CD4-positive, alpha-beta T cell treated with Interleukin-17A for 1 hour (primary cell): ENCODE measurements at places on chromosomes 7 and 10.

- DNase-seq, result no peak
Measured at GRCh38 chr7:94913391-94913790, 6.0 kb downstream of the PPP1R9A start.

- DNase-seq, result no peak
Measured at GRCh38 chr10:52258799-52259425, 55.2 kb upstream of the DKK1 start.

- no peak for DNase-seq
Measured at GRCh38 chr10:72122221-72122620, 33.9 kb upstream of the SPOCK2 start.

DNA sequence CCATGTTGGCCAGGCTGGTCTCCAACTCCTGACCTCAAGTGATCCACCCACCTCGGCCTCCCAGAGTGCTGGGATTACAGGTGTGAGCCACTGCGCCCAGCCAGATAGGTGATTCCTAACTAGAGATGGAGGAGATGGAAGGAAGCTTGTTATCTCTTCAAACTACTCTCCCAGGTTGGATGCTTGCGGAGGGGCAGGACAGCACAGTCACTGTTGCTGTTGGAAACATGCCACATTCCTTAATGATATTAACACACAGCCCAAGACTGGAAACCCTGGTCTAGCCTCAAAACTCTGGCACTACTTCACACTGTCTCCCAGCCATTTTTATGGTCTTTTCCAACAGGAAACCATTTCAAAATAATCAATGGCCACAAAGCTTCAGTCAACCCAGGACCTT, 468.8 kb upstream of the NRP1 start:
- DNase-seq, result no peak

GRCh38 chr10:48516911-48517310, 88.0 kb downstream of the ARHGAP22 start:
- no peak for DNase-seq

GRCh38 chr10:50291261-50291850, 40.0 kb upstream of the ASAH2 start:
- DNase-seq, result no peak

- no peak for DNase-seq
Measured at GRCh38 chr10:47025253-47025539, 114.0 kb downstream of the PTPN20 start.

DNA sequence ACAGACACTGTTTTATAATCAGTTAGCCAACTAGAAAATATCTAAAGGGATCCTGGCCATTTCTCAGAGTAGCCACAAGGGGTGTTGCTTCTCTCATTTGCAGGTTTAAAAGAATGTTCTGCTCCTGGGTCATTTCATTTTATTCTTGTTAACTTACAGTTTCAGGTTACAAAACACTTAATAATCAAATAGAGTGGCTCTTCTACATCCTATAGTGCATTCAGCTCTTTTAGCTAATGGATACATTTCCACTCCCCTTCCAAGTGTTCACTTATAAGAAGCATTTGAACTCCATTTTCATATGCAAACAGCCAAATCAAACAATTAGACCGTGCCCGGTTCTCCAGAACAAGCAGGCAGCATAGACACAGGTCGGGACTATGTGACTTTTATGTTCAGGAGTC, 117.5 kb downstream of the TRIL start:
- no peak for DNase-seq

DNA sequence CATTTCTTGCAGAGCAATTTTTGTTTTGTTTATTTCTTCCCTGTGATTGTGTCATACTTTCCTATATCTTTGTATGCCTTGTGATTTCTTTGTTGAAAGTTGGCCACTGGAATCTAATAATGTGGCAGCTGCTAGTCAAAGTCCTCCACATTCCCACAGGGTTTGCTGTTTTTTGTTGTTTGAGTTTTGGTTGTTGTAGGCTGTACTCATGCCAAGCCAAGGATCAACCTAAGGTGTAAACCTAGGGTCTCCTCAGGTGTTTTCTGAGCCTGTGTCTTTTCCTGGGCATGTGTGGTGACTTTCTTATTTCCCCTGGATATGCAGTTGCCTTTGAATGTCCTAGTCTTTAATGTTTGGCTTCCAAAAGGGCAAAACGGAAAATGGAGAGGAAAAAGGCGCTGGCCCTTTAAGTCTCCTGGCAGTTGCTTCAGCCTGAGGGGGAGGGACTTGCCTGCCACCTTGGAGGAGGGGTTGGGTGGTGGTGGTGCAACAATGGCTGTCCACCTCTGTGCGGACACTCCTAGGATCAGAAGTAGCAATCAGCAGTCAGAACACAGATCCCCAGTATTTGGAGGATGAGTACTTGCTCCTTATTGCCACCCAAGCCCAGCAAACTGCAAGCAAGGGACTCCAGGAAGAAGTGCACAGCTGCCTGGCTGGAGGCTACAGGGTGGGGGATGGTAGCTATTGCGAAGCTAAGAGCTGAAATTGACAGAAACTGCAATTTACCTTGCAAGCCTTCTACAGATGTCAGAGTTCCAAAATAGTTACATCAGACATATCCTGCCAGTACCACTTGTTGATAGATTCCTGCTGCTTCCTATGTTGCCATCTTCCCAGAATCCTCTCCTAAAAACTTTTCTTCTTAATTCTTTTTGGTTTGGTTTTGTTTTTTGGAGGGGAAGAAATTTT, 5.6 kb upstream of the ZNF518A start:
- DNase-seq, result no peak

DNA sequence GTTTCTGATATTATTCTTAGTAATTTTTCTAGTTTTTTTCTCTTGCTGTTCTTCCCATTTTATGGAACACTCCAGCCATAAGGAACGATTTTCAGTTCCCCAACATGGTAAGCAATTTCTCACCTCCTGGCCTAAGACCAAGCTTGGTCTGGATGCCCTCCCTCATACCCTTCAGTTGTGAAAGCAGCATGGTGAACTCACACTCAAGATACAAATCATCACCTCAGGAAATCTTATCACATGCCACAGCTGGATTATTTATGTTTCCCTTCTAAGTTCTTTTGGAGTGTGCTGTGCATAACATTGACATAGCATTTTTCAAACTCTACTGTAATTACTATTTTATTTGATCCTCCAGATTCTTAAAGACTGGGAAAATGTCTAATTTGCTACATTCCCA, 216.6 kb downstream of the AGMO start:
- no peak for DNase-seq

- DNase-seq, result no peak
Measured at GRCh38 chr10:63929831-63930467, 408.7 kb downstream of the REEP3 start.

- DNase-seq, result no peak
Measured at GRCh38 chr7:302054-302992, 12.4 kb downstream of the FOXL3 start.

GRCh38 chr7:150898475-150899011, 46.2 kb downstream of the AOC1 start:
- peak; percentile 77 for DNase-seq

- DNase-seq, result no peak
Measured at GRCh38 chr10:51035344-51035743, 38.9 kb upstream of the PRKG1 start.

GRCh38 chr10:477620-478019, 211.8 kb downstream of the DIP2C start:
- no peak for DNase-seq

DNA sequence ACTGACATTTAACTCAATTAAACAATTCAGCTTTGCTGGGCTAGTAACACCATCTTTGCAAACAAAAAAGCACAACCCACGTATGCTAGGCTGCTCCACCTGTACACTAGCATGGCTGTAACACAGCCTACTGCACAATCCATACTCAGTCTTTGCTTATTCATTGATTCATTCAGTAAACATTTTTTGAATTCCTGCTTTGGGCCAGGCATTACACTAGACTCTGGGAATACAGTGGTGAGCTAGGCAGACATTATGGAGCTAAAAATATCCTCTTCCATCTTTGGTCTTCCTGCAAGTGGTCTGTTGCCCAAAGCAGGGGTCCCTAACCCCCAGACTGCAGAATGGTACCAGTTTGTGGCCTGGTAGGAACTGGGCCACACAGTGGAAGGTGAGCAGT, 9.9 kb downstream of the CNNM1 start:
- no peak for DNase-seq

DNA sequence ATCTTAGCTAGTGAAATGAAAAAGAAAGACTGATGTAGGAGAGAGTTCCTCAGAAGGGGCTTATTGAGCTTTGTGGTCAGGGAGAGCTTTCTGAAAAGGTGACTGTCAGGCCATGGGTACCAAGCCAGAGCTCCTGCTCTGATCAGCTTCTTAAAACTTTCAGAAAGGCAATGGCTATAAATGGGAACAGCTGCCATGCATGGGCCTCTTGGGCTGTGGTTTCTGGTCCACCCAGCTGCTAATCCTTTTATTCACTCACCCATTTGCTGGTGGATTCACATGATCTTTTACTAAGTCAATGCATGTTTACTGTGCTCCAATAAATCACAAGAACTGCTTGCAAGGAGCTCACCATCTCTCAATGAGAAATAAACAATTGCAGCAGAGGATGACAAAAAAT, 60.1 kb upstream of the ZPBP start:
- no peak for DNase-seq

GRCh38 chr10:22433875-22434274, 88.6 kb downstream of the SPAG6 start:
- no peak for DNase-seq

DNA sequence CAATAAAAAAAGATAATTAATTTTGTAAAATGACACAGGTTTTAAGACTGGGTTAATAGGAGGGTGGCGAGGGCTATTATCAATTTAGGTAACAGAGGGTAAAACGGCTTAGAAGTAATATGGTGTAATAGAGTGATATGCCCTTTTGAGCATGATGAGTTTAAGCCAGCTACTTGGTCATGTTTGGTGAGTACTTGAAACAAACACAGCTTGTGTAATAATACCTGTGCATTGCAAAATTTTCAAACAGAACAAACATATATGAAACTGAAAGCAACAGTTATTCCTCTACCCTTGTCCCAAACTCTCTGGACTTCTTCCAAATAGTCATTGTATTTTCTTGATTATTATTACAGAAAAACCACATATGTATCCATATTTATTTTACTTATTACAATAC, 241.7 kb downstream of the MAGI2 start:
- DNase-seq, result no peak

DNA sequence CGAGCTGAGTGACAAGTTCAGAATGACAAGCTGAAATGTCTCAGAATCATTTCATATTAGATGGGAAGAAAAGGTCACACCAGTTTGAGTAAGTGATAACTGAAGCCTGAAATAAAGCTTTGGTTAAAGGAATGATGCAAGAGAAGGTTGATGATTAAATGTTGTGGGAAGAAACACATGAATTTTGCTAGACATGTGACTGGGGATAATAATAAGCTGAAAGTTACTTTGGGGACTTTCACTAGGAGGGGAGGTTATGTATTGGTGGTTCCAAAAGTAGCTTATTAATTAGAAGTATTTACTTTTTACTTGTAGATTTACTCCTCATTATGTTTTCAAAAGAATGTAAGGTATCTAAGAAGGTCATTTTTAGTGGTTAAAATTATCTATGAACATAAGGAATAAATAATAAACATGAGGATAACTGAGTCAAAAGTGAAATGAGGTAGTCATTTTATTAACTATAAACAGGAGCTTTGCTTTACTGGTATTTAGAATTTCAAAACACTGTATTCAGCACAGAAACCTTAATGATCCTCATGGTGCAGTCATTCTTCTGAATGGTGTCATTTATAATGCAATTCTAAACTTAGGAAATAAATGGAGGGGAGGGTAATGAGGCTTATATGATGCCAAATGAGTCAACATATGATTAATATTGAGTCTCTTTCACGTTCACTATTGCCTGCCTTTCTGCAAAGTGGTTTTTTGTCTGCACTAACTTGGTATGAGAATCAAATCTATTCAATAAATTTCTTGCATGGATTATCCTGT, 63.7 kb downstream of the PRKG1 start:
- no peak for DNase-seq

GRCh38 chr10:80471001-80471400, 16.9 kb downstream of the TSPAN14 start:
- DNase-seq, result no peak

DNA sequence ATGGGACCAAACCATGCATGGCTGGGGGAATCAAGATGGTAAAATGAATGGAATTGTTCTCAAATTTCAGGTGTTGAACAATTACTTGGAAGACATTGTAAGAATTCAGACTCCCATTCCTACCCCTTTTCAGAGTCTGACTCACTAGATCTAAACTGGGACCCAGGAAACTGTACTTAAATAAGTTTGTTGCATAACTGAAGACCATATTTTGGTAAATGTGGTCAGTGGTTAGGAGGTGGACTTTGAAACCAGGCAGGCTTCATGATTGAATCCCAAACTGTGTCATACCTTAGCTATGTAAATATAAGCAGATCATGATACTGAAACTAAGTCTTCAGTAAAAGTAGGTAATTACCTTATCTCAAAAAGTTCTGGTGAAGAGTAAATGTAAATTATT, 41.7 kb downstream of the ZWINT start:
- no peak for DNase-seq

- peak; percentile 32 for DNase-seq
Measured at GRCh38 chr10:69644658-69645295, 14.7 kb downstream of the FAM241B start.

DNA sequence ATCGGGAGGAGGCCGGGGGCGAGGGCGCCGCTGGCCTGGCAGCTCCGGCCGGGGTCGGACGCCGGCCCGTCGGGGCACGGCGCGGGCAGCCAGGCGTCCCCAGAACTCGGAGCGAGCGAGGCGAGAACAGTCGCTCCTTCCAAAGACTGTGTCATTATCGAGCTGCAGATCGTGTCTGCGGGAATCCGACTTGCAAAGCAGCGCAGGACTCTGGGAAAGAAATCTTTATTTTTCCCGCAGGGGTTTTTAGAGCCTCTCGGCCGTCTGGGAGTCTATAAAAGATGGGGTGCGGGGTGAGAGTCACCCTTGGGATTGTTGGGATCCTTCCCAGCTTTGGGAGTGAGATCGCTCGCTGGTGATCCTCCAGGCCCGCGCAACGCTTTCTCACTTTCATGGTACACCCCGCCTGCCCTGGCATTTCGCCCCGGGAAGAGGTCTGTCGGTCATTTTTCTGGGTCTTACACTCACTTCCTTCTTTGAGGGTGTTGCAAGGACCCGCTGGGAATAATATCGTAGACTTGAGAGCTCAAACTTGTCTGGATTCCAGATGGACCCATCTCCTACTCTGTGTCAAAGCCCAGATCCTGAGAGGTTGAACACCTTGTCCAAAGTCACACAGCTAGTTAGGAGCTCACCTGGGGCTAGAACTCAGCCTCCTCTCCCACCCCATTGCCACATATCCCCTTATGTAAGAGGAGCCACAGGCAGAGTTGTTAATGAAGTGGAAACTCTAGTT, 1.0 kb downstream of the UBTD1 start:
- peak; percentile 5 for DNase-seq

GRCh38 chr10:70169649-70170364, 507 bp downstream of the SAR1A start:
- no peak for DNase-seq

DNA sequence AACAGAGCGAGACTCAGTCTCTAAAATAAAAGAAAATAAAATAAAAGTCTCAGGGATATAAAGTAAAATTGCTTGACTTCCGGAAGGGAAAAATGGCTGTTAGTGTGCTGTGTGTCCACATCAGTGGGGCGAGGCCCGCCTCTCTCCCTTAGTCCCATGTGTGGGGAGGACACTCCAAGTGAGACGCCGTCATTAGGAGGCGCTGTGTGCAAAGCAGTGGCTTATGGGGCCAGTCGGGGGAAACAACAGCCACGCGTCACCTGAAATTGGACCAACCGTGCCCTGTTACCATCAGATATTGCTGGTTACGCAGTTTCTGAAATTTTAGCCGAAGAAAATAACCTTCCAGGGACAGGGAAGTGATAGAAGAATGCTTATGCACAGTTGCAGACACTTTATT, 15.8 kb downstream of the SFXN4 start:
- DNase-seq, result no peak

GRCh38 chr10:44956226-44956625, 3.4 kb upstream of the RASSF4 start:
- no peak for DNase-seq
